ENCODE measurements at places on chromosomes 11 and 22.

GRCh38 chr11:66689661-66690590 is 12.2 kb upstream of the RBM4B start:
- no peak for DNase-seq

DNA sequence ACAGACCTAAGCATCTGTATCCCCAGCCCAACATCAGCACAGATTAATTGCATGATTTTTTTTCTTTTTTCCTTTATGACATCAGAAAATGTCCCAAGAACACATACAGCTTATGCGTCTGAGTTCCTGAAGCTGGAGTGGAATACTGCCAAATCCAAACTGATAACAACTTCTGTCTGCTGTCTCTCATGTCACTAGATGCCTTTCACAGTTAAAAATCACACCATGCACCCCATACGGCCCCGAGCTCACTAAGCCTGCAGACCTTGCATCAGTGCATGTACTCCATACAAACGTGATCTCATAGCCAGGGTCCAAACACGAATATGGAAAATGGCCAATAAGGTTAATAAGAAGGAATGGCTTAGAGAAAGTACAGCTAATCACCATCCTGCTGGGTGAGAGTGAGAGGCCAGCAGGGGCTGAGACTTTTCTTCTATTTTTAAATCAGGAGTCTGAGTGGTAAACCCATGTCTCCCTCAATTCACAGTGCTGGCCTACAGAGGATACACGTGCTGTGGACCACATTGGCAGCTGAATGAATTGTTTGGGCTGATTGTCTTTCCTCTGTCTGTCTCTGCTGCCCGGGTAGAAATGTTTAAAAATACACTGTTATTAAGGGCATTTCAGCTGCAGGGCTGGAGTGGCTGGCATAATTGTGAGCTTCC is 350.6 kb upstream of the RAG2 start:
- DNase-seq, result no peak

GRCh38 chr11:34214961-34215805 is 109.8 kb downstream of the NAT10 start:
- DNase-seq, result no peak

- DNase-seq, result no peak
Observed at GRCh38 chr22:44394246-44395117, 81.7 kb upstream of the SHISAL1 start.

- DNase-seq, result no peak
Observed at GRCh38 chr11:29495676-29496075, 521.2 kb downstream of the KCNA4 start.

Data from T-helper 22 cell (primary cell).